ENCODE measurements at places on chromosomes 7 and 10.

GRCh38 chr7:141012044-141012685, 2.6 kb downstream of the MRPS33 start:
- DNase-seq = no peak

DNA sequence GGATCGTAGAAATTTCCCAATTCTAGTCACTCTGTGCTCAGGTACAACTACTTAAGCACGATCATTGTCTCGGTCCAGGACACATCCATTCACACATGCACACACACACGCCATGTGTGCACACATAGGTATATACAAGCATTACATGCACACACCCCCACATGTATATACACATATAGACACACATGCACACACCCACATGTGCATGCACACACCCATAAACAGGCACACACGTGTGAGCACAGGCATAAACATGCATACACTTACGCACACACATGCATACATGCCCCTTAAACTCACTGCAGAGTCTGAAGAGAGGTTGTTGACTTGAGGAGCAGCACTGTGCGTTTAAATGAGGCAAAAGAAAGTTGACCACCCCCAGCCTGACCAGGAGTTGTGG, 32.5 kb upstream of the INSIG1 start:
- DNase-seq = no peak

- DNase-seq = no peak
These were observed 74.7 kb upstream of the ITGB1 start for GRCh38 chr10:33032654-33033151.

DNA sequence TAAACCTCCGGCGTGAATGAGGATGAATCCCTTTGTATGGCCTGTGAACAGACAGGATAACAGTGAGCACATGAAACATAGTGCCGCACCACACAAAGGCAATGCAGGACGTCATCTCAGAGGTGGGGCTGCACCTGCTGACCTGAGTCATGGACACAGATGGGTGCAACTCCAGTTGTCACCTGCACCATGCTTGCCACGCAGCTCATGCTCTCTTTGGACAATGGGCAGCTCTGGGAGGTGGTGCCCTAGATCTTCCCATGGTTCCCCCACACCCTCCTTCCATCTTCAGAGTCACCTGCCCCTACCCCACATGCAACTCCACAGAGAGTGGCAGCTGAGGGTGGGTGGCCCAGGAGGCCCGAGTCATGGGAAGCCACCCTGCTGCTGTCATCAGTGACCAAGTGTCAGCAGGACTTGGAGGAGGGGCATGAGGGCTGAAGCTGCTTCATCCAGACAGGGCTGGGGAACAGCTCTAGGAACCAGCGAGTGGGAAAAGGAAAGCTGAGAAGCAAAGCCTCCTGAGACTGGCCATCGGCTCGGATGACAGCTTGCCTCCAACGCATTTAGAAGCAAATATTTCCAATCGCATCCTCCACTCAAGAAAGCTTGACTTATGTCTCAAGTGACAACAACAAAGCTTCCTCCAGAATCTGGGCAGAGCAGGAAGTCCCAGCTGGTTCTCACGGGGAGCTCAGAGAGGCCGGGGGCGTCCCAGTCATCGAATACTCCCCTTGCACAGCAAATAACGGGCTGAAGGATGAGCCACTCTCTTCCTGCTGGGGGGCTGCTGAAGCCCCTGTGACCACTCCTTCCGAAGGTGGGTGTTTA, 27.1 kb downstream of the VIPR2 start:
- no peak for DNase-seq

DNA sequence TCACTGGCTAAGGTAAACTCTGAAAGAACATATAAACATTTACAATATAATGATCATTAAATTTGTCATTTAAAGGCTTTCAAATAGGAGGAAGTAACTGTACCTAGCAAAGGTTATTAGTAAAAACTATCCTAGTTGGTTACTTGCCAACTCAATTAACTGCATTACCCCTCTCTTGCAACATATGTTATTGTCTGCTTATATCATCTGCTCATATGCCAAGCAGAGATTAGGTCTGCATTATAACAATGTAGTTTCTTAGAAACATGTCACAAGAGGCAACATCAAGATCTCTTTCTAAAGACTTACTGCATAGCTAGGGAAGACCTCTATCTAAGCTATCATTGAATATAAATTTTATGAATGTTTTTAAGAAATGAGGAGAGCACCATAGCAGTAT, 132.5 kb downstream of the RELN start:
- DNase-seq = no peak

GRCh38 chr10:78124167-78124566, 90.5 kb downstream of the RPS24 start:
- no peak for DNase-seq

- DNase-seq = no peak
These were observed 173.9 kb upstream of the AOAH start for GRCh38 chr7:36898186-36898585.

- DNase-seq = no peak
These were observed 91.4 kb downstream of the ADARB2 start for GRCh38 chr10:1645896-1646295.

GRCh38 chr7:17369691-17370426, 71.4 kb downstream of the AHR start:
- peak; percentile 73 for DNase-seq

GRCh38 chr10:2972216-2972615, 95.1 kb upstream of the PFKP start:
- DNase-seq = no peak

DNA sequence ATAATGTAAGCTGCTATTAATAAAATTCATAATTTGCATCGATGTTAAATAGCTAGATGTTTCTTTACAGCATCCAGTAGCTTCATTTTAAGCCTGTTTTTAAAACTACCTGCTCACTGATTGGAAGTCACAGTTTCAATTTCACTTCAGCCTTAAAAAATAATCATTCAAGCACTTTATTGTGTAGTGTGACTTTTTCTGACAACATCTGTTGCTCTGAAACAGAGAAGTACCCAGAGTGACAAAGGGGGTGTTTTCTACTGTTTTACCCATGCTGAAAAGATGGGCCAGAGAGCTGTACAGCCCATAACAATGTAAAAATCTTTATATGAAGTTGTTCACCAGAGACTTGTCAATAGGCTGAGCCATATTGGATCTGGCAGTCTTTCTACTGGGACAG, 437.2 kb downstream of the MDFIC start:
- no peak for DNase-seq

- no peak for DNase-seq
These were observed 533.9 kb downstream of the TCERG1L start for GRCh38 chr10:130777507-130778165.

GRCh38 chr10:16941870-16942269, 124.6 kb upstream of the RSU1 start:
- DNase-seq = no peak

DNA sequence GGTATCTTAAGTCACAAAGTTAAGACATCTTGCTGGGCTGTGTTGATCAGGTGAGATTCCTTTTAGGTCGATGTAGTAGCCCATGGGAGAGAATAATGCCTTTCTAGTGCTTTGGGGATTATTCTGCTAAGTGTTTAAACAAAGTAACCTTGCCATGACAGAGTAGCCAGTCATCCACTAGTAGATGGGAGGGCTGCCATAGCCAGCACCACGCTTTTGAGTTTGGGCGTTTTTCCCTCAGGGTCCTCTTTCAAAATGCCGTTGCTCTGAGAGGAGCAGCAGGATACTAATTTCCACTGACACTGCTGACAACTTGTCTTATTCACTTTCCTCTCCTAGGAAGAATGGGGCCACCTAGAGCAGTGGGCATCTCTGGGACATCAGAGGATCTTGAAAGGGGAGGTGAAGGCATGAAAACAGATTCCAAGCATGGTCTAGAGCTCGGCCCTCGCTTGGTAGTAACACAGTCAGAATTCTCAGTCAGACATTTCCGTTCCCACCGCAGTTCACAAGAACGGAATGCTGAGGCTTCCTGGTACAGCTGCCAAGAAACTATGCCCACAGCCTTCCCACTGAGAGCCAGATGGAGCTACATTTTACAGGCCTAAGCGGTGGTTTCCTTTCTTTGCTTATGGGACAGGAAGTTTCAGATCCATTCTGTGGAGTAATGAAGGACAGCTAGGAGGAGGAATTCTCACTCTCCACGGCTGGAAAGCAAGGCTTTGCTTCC, 15.3 kb upstream of the RSU1 start:
- peak; percentile 84 for DNase-seq

DNA sequence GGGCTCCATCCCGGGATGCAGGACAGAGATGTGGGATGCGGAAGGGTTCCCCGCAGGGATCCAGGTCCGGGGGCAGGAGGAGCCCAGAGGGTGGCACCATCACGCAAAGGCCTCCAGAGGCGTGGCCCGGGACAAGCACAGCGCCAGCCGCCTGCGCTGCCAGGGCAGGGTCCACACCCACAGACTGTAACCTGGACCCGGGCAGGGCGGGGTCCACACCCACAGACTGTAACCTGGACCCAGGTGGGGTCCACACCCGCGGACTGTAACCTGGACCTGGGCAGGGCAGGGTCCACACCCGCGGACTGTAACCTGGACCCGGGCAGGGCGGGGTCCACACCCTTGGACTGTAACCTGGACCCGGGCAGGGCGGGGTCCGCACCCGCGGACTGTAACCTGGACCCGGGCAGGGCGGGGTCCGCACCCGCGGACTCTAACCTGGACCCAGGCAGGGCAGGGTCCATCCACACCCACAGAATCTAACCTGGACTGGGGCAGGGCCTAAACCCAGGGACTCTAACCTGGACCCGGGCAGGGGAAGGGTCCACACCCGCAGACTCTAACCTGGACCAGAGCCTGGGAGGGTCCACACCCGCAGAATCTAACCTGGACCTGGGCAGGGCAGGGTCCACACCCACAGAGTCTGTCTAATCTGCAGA, 37.5 kb upstream of the SUN1 start:
- DNase-seq = no peak

DNA sequence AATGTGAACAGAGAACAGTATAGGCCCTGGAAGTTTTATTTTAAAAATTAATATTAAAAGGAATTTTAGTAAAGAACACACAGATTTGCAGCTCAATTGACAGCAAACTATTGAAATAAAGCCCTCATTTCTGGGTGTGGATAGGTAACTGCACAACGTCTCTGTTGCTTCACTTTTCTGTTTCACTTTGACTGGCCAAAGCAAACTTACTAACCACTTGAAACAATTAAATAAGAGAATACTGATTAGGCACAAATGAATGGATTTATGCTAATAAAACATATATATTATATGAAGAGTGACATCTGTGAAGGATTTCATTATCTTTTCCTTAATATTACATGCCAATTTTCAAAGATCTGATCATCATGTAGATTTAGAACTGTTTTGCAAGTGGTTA, 11.9 kb downstream of the ZNF804B start:
- DNase-seq = no peak

DNA sequence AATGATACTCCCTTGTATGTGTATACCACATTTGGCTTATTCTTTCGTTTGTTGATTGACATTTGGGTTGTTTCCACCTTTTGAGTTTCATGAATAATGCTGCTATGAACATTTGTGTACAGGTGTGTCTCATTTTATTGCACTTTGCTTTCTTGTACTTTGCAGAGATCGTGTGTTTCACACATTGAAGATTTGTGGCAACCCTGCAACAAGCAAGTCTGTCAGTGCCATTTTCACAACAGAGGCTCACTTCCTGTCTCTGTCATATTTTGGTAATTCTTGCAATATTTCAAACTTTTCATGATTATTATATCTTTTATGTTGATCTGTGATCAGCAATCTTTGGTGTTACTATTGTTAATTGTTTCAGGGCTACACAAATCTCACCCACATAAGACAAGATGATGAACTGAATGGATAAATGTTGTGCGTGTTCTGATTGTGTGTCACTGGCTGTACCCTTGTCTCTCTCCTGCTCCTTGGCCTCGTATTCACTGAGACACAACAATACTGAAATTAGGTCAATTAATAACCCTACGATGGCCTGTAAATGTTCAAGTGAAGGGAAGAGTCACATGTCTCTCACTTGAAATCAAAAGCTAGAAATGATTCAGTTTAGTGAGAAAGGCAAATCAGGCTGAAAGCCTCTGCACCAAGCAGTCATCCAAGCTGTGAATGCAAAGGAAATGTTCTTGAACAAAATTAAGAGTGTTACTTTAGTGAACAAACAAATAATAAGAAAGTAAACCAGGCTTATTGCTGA, 133.6 kb upstream of the JCAD start:
- DNase-seq = no peak

GRCh38 chr7:124310934-124311390, 278.1 kb upstream of the TMEM229A start:
- no peak for DNase-seq

GRCh38 chr7:34281260-34281659, 375.9 kb downstream of the BMPER start:
- no peak for DNase-seq

- no peak for DNase-seq
These were observed 96.8 kb downstream of the TRRAP start for GRCh38 chr7:98974906-98975816.

All from AG04449 (cell line).